IPS-NIHi11 (cell line): ENCODE measurements at places on chromosomes 3 and 15.

- DNase-seq = no peak
Observed at GRCh38 chr3:127857333-127857732, 35.0 kb upstream of the MGLL start.

- DNase-seq = peak; percentile 75
Observed at GRCh38 chr15:62782071-62782841, 260.3 kb upstream of the TPM1 start.

DNA sequence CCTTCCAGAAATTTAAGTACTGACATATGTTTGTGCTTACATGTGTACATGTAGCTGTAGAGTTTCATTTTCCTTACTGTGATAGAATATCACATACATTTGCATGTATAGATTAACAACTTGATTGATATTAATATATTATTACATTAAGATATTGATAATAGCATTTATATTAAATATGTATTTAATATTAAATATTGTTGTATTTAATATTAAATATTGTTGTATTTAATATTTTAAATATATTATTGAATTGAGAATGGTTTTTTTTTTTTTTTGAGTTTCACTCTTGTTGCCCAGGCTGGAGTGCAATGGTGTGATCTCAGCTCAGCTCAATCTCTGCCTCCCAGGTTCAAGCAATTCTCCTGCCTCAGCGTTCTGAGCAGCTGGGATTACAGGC is 76.5 kb downstream of the MYH15 start:
- DNase-seq = no peak

- DNase-seq = peak; percentile 95
Observed at GRCh38 chr15:92820236-92821021, 79.7 kb upstream of the CHD2 start.

GRCh38 chr15:23760024-23760423 is 72.9 kb upstream of the NDN start:
- DNase-seq = no peak

- DNase-seq = no peak
Observed at GRCh38 chr3:53083521-53083920, 37.6 kb upstream of the SFMBT1 start.
